ENCODE measurements at places on chromosomes 11 and 22. TPM values are rescaled to one million over a fixed set of nuclear protein-coding genes. Genes with fewer than 3 reads are reported as not detected.

MMP27 gene
- not detected for polyA plus RNA-seq

OR8B3 gene
- 0.53 TPM for polyA plus RNA-seq

OR51I1 gene
- not detected for polyA plus RNA-seq

OR52I1 gene
- not detected for polyA plus RNA-seq

TBC1D22A gene
- polyA plus RNA-seq = 16.6 TPM

DGAT2 gene
- polyA plus RNA-seq = 77.6 TPM

MN1 gene
- 5.6 TPM for polyA plus RNA-seq

CCDC73 gene
- 1.0 TPM for polyA plus RNA-seq

BACE1-AS gene
- polyA plus RNA-seq = 11.2 TPM

GAL3ST3 gene
- 0.84 TPM for polyA plus RNA-seq

F2 gene
- 0.47 TPM for polyA plus RNA-seq

LRRC75B gene
- 33.0 TPM for polyA plus RNA-seq

Measured in testis (tissue), 5 donors.